Posterior vena cava (tissue), 2 donors: ENCODE measurements at places on chromosomes 11 and 22.

GRCh38 chr11:86473991-86474833, 99.5 kb downstream of the CCDC81 start:
- DNase-seq, result peak; percentile 90

GRCh38 chr11:131467645-131468394, 97.4 kb downstream of the NTM start:
- no peak for DNase-seq

DNA sequence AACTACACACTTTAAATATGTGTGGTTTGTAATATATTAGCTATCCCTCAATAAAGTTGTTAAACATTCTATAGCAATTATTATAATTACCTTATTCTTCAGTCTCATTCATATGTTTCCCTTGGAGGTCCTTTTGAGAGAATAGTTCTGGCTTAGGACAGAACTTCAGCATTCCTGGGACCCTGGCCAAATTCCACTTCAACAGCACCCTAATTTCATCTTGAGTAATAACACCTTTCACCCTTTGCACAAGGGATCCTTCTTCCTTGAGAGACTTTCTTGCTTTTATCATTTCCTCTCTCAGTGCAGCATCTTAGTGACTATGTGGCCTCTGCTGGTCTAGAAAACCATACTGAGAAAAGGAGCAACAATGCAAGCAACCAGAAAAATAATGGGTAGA, 255.9 kb downstream of the C11orf87 start:
- no peak for DNase-seq

DNA sequence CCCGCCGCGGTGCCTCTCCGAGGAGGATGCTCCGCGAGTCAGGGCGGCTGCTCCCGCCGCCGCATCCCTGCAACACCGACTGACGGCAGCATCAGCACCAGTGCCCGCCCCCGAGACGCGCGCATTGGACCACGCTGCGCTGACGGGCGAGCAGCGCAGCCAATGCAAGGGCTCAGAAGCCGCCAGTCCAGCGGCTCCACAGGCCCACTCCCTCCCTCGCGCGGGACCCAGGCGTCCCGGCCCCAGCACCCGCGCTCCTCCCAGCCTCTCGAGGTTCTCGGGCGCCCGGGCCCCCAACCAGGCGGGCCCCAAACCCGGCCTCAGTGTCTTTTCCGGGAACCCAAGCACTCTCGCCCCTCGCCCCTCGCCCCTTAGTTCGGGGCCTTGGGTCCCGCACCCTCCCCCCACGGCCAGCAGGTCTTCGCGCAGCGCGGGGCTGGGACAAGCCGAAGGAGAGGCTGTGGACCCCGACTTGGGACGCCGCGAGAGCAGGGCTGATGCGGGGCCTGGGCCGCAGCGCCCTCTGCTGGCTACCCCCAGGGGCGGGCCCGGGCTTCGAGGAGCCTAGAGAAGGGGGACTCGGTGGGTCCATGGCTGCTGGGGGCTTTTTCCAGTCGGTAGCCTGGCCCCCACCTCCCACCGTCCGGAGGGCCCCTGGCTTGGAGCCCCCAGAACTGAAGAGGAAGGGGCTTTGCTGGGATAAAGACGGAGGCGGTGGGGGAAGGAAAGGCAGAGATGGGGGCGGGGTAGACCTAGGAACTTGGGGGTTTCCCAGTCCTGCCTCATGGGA, at the start of gene NRXN2:
Gene NRXN2 (minus strand): TSS at position 81 of the 790 bp plus-strand sequence. CDS start 9,498 bp downstream, outside the sequence.
- DNase-seq, result peak; percentile 95

GRCh38 chr11:72308226-72309073, 64.5 kb upstream of the PHOX2A start:
- no peak for DNase-seq

DNA sequence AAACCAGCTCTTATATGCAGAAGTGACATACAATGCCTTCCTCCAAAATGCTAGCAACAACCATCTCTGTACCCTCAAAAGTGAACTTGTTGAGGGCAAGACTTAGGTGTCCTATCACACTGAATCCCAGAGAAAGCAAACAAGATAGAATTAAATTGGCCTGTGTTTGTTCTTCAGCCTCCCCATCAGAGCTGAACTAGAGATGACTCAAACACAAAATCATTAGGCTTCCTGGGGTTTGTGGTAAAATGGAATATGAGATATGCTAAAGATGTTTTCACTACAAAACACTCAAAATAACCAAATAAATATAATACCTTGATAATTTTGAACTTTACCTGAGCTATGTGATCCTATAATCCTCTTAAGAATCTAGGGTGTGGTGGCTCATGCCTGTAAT, 31.6 kb downstream of the ZNF214 start:
- no peak for DNase-seq

GRCh38 chr22:24060375-24060788, 49.3 kb downstream of the CABIN1 start:
- no peak for DNase-seq

GRCh38 chr22:49097171-49097925, 730.3 kb downstream of the BRD1 start:
- peak; percentile 68 for DNase-seq

GRCh38 chr11:78560826-78561484, 13.7 kb downstream of the NARS2 start:
- no peak for DNase-seq

DNA sequence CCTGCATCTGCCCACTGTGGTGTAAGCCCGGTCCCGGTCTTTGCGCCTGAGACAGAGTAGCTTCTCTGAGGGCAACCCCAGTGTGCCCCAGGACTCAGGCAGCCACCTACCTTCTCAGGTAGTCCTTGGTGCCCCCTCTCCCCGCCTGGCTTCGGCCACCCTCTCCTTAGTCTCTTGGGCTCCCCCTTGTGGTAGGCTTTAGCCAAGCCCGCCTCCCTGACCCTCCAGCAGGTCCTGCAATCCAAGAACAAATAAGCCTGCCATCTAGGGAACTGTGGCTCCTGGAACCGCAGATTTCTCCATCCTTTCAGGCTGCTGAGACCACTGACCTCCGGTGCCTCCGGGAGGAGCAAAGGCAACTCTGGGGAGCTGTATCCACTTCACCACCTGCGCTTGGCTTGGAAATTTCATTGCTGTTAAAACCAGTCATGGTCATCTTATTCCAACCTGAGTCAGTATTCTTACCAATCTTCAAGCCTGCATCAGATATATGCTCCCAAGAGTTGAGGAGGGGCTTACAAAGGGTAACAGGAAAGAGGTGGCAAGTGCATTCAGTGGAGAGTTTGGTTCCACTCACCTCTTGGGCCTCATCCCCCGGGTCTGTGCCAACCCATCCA, 52.8 kb upstream of the TENM4 start:
- peak; percentile 84 for DNase-seq

GRCh38 chr11:60059052-60059451, 2.6 kb downstream of the MS4A3 start:
- no peak for DNase-seq

DNA sequence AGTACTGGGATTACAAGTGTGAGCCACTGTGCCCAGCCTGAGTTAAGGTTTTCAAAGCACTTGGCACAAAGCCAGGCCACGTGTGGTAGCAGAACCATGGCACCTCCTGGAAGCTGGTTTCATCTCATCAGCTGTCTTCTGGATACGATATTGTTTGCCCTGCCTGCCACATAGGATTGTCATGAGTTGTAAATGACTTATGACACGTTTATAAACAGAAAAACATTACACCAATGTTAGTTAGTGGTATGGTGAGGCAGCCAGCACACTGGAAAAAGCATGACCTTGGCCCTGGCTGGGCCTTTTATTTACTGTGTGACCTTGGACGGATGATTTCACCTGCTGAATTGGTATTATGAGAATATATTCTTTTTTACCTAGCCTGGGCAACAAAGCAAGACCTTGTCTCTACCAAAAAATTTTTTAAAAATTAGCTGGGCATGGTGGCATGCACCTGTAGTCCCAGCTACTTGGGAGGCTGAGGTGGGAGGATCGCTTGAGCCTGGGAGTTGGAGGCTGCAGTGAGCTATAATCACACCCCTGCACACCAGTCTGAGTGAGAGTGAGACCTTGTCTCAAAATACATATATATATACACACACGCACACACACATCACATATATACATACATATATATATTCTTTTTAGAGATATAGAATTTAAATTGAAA, 24.0 kb upstream of the MYH9 start:
- DNase-seq, result no peak

GRCh38 chr22:37043828-37044538, 7.6 kb upstream of the KCTD17 start:
- DNase-seq, result no peak

DNA sequence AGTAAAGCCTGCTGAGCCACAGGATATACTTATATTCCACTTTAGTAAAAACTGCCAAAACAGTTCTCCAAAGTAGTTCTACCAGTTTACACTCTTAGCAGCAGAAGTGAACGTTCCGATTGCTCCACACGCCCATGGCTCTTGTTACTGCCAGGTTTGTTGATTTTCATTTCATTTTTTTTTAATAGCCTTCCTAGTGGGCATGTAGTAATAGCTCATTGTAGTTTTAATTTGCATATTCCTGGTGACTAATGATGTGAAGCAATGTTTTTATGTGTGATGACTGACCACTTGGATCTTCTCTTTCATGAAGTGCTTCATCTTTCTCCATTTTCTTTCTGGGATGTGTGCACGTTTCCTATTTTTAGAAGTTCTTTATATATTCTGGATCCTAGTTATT, 4.8 kb upstream of the C11orf97 start:
- no peak for DNase-seq

DNA sequence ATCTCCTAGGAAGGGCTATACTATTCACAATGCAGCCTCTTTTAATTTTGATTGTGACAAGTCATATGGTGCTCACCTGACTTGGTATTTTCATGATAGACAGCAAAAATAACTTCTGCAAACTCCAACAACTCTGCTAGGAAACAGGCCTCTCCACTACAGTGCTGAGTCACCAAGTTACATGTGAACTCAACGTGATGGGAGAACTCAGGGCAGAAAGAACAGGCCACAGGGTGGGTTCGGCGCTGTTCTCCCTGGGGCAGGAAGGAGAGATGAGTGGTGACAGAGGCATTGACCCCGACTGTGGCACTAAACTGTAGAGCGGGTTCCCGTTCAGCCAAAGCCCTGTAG, 76.6 kb upstream of the UCP3 start:
- no peak for DNase-seq

DNA sequence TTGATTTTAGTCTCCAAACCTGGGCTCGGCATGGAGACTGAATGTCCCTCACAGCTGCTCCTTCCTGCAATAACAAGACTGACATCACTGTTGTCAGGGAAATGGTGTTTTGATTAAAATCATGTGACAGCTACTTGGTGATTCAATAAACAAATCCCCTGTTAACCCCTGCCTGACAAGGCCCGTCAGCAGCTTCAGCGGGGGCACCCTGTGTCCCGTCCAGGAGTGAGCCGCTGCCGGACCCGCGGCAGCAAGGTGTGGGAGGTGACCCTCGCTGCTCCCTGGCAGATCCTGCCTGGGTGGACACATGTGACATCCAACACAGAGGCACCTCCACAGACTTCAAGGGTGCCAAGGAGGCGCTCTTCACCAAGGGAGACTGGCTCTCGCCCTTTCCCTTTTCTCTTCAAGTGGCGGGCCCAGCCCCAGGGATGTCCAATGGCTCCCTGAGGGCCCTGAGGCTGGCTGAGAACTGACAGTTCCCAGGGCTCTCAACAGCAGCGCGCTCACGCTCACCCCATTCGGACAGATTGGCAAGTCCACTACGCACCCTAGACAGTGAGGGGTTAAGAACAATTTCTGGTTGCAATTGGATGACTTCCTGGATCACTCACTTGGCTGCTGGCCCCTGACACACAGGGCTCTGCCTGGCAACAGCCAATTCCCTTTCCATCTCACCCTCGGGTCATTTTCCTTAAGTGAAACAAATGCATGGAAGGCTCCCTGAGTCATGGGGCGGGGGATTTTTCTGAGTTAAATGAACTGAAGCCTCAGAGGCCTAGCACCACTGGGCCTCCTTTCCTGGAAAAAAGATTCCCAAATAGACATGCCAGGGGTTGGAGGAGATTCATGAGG, 30.7 kb downstream of the PPP2R1B start:
- DNase-seq, result peak; percentile 92

DNA sequence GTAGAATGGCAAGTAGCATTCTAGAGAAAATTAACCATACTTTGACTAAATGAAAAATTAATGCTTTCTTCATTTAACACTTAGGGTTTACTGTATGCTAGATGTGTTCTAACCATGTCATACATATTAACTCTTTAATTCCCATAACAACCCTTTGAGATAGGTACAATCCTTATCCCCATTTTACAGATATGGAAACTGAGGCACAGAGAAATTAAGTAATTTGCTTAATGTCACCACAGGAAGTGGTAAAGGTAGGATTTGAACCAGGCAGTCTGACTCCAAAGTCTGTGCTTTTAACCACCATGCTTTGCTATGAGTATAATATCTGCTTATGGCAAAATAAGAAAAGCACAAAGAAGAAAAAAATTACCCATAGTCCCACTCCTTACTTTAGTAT, 59.5 kb downstream of the LIF start:
- no peak for DNase-seq

GRCh38 chr22:39706376-39707140, 136.0 kb downstream of the CACNA1I start:
- DNase-seq, result no peak

GRCh38 chr22:25663654-25664053, 78.3 kb upstream of the MYO18B start:
- DNase-seq, result no peak

DNA sequence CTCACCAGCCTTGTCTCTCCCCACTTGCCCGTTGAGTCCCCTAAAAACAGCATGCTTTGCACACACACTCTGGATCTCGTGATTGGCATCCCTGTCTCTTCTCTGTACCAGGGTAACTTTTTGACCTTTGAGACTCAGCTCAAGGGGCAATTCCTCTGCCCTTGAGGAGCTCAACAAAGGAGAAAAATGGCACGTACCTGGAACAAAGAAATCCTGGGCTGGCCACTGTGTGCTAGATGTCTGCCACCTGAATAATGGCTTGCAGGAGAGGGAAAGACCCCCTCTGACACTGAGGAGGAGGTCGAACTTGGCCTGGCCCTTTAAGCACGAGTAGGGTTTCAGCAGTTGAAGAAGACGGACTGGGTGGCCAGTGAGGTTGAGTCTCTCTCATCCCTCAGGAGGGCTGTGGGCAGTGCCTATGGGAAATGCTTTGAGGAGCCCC, 5.8 kb downstream of the UBE2L3 start:
- DNase-seq, result no peak
